ENCODE measurements at places on chromosomes 3 and 15.

DNA sequence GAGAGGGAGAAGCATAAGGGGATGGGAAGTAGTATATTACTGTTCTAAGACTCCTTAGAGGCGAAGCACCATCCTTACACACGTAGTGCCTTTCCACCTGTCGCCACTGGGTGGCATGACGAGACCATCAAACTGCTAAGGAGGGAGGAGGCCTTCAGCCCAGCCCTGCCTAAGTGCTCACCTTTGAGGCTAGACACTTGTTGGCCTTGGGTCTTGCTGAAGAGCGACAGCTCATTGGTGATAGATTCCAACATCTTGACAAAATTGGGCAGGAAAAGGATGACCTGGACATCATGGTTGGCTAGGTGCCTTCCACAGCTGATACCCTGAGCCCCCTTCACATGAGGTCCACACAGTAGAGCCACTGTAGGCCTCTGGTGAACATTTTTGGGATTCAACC is 19.6 kb downstream of the CLK3 start:
- peak; percentile 73 for DNase-seq

DNA sequence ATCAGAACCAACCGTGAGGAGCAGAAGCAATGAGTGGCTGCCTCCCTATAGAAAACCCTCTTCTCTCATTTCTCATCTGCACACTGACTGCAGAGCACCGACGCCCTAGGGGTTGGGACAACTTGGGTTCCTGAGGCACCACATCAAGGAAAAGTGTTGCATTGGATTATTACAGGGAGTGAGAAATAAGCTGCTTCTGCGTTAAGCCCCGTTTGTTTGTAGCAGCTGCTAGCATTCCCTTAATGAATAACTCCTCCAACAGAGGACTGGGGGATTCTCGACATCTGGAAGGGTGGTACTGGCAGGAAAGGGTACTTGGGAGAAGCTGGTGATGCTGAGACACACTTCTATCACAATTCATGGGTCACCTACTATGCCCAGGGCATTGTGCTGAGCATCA is 25.3 kb upstream of the AGBL1 start:
- no peak for DNase-seq

GRCh38 chr15:49286649-49287404 is 116.8 kb downstream of the GALK2 start:
- DNase-seq, result no peak

DNA sequence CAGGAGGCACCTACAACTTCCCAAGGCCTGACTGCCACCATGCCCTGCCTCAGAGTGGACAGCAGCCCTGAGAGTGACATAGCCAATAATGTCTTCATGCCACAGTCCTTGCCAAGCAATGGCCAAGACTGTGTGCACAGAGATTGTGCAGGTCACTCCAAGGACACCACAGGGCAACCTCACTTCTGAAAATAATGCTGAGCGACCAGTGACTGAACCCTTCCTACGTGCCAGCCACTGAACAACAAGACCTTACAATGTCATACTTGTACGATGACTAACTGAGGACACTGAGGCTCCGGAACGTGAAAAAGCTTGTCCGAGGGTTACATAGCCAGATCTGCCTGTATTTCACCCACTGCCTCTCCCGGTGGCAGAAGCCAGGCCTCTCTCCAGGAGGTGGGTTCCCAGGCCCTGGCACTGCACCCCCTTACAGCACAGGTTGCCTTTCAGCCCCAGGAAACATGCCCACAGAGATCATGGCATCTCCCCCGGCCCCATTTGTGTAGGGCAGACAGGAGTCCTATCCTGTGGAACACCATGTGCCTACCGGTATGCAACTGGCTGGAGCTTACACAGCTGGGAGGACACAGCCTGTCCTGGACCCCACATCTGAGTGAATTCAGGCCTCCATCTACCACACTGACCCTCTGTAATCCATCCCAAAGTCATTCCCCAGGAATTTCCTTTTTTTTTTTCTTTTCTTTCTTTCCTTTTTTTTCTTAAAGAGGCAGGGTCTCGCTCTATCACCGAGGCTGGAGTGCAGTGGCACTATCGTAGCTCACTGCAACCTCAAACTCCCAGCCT is 72.3 kb downstream of the SLC12A8 start:
- DNase-seq, result no peak

DNA sequence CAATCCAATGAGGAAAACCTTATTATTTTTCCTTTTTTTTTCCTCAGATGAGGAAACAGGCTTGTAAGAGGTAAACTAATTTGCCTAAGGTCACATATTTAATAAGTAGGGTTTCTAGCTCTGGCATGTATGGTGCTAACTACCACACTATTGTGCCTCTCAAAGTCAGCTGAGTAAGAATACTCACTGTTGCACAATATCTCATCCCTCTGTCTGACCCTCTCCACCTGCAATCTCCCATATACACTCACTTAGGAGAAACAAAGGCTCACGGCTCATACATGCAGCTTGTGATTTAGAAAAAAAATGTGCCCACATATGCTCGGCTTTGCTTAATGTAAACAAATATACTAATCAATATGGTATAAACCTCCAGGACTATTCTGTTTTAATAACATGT is 10.4 kb upstream of the ARIH1 start:
- no peak for DNase-seq
